ENCODE measurements at places on chromosomes 5 and 9. TPM values are rescaled to one million over a fixed set of nuclear protein-coding genes. Genes with fewer than 3 reads are reported as not detected.

- DNase-seq: no peak
Measured at GRCh38 chr9:34585946-34586669, 3.4 kb downstream of the CNTFR start.

Gene RPS14
- total RNA-seq: 2,557 TPM

DNA sequence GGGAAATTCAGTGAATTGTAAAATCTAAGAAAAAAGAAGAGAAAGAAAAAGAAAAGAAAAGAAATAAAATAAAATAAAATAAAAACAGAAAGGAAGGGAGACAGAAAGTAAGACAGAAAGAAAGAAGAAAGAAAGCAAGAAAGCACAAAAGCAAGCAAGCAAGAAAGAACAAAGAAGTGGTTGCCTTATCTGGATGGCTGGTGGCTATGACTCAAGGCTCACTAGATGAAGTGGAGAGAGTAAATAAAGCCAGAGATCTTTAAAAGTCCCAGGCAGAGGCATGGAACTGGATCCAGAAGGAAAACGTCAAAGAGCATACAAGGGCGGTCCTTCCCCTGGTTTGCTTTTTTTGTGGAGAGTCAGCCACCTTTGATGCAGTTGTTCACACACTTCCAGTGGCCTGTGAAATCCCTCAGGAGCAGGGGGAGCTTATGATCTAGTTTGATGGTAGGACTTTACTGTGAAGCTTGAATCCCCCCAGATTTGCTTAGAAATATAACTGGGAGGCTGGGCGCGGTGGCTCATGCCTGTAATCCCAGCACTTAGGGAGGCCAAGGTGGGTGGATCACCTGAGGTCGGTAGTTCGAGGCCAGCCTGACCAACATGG, 176.7 kb upstream of the HMHB1 start:
- DNase-seq: no peak

GRCh38 chr9:98848450-98849149, 41.1 kb downstream of the GALNT12 start:
- peak; percentile 93 for DNase-seq

- DNase-seq: no peak
Measured at GRCh38 chr9:96242811-96243210, 59.2 kb downstream of the HSD17B3 start.

Gene ACO1
- 36.2 TPM for total RNA-seq

Measured in HCT116 (cell line).